ENCODE measurements at places on chromosomes 1 and 21. TPM values are rescaled to one million over a fixed set of nuclear protein-coding genes. Genes with fewer than 3 reads are reported as not detected.

The SERTAD4 gene
- total RNA-seq, result 0.53 TPM

The TLR5 gene
- 0.18 TPM for total RNA-seq

The PIGR gene
- total RNA-seq, result 0.05 TPM

The TDRD10 gene
- total RNA-seq, result not detected

The CHIA gene
- not detected for total RNA-seq

The FCRL6 gene
- total RNA-seq, result not detected

The CRYAA gene
- not detected for total RNA-seq

The FAM78B gene
- total RNA-seq, result 0.24 TPM

The TFF2 gene
- total RNA-seq, result not detected

The CD164L2 gene
- total RNA-seq, result not detected

The MAP3K21 gene
- total RNA-seq, result 8.3 TPM

The NOC2L gene
- 81.7 TPM for total RNA-seq

The SNAPIN gene
- 53.6 TPM for total RNA-seq

The RGS1 gene
- not detected for total RNA-seq

The NKAIN1 gene
- 1.1 TPM for total RNA-seq

The CFAP74 gene
- not detected for total RNA-seq

The PTP4A2 gene
- 168 TPM for total RNA-seq

The JAK1 gene
- 154 TPM for total RNA-seq

The PLA2G2F gene
- not detected for total RNA-seq

The HNRNPR gene
- 151 TPM for total RNA-seq

The DENND2D gene
- 1.2 TPM for total RNA-seq

The IRF6 gene
- 0.15 TPM for total RNA-seq

The DNM3 gene
- 0.40 TPM for total RNA-seq

The GJA5 gene
- not detected for total RNA-seq

The COL9A2 gene
- 0.20 TPM for total RNA-seq

The FCRL2 gene
- not detected for total RNA-seq

The AQP10 gene
- total RNA-seq, result not detected

The ASTN1 gene
- total RNA-seq, result not detected

The ZNF593OS gene
- total RNA-seq, result 0.25 TPM

The CELA3A gene
- total RNA-seq, result not detected

The DEPDC1 gene
- 12.4 TPM for total RNA-seq

The ERG gene
- not detected for total RNA-seq

The OR2T33 gene
- not detected for total RNA-seq

The UMODL1 gene
- total RNA-seq, result not detected

The FAM110D gene
- total RNA-seq, result 0.06 TPM

The S100A8 gene
- total RNA-seq, result not detected

The PROX1 gene
- 0.07 TPM for total RNA-seq

The CRNN gene
- total RNA-seq, result not detected

The TRIM17 gene
- not detected for total RNA-seq

The TGFB2 gene
- total RNA-seq, result 12.3 TPM

The GAS5 gene
- total RNA-seq, result 300 TPM

The WNT3A gene
- total RNA-seq, result not detected

The FCER1A gene
- not detected for total RNA-seq

The SPRR2D gene
- total RNA-seq, result not detected

The ATP5PB gene
- total RNA-seq, result 246 TPM

The TAF5L gene
- total RNA-seq, result 23.3 TPM

The NSL1 gene
- total RNA-seq, result 30.7 TPM

The KPRP gene
- not detected for total RNA-seq

The MMEL1 gene
- total RNA-seq, result not detected

The TMEM54 gene
- total RNA-seq, result 26.2 TPM

The CD2 gene
- not detected for total RNA-seq

The ESPN gene
- 1.2 TPM for total RNA-seq

The UBL4B gene
- total RNA-seq, result not detected

The NRIP1 gene
- total RNA-seq, result 13.2 TPM

The ANGPTL3 gene
- not detected for total RNA-seq

The CFHR3 gene
- 0.16 TPM for total RNA-seq

Data from A549 treated with Hydrocortisone at 1 μM for 4 hours (cell line).